Activated CD8-positive, alpha-beta memory T cell treated with anti-CD3 and anti-CD28 coated beads, Interleukin-2, amount 10 ng/mL, durations not matched to agents 7 days and 5 days (primary cell): ENCODE measurements at places on chromosomes 11 and 22. TPM values are rescaled to one million over a fixed set of nuclear protein-coding genes. Genes with fewer than 3 reads are reported as not detected.
A peak's percentile ranks its signal among the peaks of the same experiment; 100 is the strongest.

Gene TMEM121B
- total RNA-seq: not detected

Gene SCO2
- total RNA-seq: 9.1 TPM

Gene STK33
- 1.4 TPM for total RNA-seq

Gene OR52I2
- total RNA-seq: not detected

Gene C11orf16
- total RNA-seq: not detected

Gene RBMXL2
- total RNA-seq: not detected

Gene MUC15
- total RNA-seq: not detected

Gene SOX10
- not detected for total RNA-seq

Gene SNX32
- total RNA-seq: 1.7 TPM

DNA sequence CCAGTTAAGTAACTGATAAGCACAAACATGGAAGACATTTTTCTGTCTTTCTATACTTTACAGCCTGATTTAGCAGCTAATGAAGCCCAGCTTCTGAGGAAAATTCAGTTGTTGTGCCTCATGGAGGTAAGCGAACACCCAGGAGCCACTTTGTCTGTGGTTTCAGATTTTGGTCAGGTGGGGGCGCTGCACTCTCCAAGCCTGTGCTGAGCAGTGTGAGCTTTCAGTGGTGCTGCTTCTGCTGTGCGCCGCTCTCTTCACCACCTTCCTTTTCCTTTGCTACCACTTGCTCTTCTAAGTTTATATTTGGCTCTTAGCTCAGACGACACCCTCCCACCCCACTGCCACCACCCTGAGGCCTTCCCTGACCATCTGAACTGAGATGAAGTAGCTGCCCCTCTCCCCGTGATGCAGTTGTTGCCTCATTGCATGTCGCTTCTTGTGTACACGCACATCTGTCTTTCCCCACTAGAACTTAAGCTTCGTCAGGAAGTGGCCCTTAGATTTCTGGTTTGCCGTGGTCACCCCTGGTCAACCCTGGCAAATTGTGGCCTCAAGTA lies 14.0 kb downstream of the PSMD13 start:
- H3K27ac ChIP-seq: peak overlapping the region; percentile 49
- H3K36me3 ChIP-seq: peaks cover 48% of the 10 kb centered on the region
- H3K27me3 ChIP-seq: no peaks in the 10 kb centered on the region
- peak; percentile 83 for DNase-seq
- H3K4me3 ChIP-seq: no peak overlapping the region

GRCh38 chr22:31917227-31917921 lies 27.0 kb upstream of the YWHAH start:
- peak; percentile 59 for DNase-seq
- H3K36me3 ChIP-seq: no peaks in the 10 kb centered on the region
- peaks cover 18% of the 10 kb centered on the region for H3K4me1 ChIP-seq
- H3K27ac ChIP-seq: peak overlapping the region; percentile 66

- no peak overlapping the region for H3K4me3 ChIP-seq
- no peak for DNase-seq
- no peaks in the 10 kb centered on the region for H3K4me1 ChIP-seq
- peaks cover 5% of the 10 kb centered on the region for H3K27me3 ChIP-seq
Measured at GRCh38 chr11:112470355-112470754, 209.7 kb upstream of the PLET1 start.

- no peaks in the 10 kb centered on the region for H3K36me3 ChIP-seq
- H3K27me3 ChIP-seq: no peaks in the 10 kb centered on the region
- no peak for DNase-seq
- H3K4me1 ChIP-seq: peaks cover 15% of the 10 kb centered on the region
- no peak overlapping the region for H3K4me3 ChIP-seq
- H3K27ac ChIP-seq: no peak overlapping the region
Measured at GRCh38 chr22:17272511-17272991, 53.3 kb upstream of the ADA2 start.

- peaks cover 48% of the 10 kb centered on the region for H3K4me1 ChIP-seq
- H3K4me3 ChIP-seq: peak overlapping the region; percentile 99
- H3K27ac ChIP-seq: peak overlapping the region; percentile 98
- H3K27me3 ChIP-seq: no peaks in the 10 kb centered on the region
- DNase-seq: no peak
Measured at GRCh38 chr11:62806611-62807121, 1.4 kb upstream of the NXF1 start.

DNA sequence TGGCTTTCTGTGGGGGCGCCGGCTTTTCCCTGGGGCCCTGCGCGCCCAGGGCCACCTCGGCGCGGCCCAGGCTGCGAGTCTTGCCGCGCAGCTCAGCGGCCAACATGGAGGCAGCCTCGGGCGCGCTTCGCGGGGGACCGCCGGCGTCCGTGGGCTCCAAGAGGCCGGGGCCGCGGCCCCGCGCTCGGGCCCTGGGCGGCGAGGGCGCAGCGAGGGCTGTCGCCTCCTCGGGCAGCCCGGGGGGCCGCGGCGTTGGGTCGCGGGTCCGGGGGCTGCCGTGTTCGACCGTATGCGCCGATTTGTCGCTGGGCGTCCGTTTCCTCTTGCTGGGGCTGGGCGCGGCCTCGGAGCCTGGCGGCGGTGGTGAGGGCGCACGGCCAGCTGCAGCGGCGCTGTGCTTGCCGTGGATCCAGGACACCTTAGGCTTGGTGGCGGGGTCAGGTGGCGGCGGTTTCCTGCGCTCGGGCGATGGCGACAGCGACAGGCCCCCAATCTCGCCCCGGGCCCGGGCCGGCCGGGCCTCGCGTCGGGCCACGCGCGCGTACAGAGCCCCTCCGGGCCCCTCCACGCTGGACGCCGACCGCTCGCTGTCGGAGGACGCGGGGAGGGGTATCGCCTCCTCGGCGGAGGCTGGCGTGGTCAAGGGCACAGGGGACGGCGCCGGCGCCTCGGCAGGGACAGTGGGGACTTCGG lies 11.9 kb downstream of the SCARF2 start:
- no peaks in the 10 kb centered on the region for H3K36me3 ChIP-seq
- peaks cover 16% of the 10 kb centered on the region for H3K4me1 ChIP-seq
- no peak overlapping the region for H3K27ac ChIP-seq
- peaks cover 37% of the 10 kb centered on the region for H3K27me3 ChIP-seq
- H3K4me3 ChIP-seq: no peak overlapping the region

- H3K27me3 ChIP-seq: no peaks in the 10 kb centered on the region
- no peak overlapping the region for H3K4me3 ChIP-seq
- H3K4me1 ChIP-seq: peaks cover 5% of the 10 kb centered on the region
- DNase-seq: no peak
- H3K36me3 ChIP-seq: no peaks in the 10 kb centered on the region
- H3K27ac ChIP-seq: no peak overlapping the region
Measured at GRCh38 chr11:105000167-105000566, 22.8 kb downstream of the CASP5 start.

DNA sequence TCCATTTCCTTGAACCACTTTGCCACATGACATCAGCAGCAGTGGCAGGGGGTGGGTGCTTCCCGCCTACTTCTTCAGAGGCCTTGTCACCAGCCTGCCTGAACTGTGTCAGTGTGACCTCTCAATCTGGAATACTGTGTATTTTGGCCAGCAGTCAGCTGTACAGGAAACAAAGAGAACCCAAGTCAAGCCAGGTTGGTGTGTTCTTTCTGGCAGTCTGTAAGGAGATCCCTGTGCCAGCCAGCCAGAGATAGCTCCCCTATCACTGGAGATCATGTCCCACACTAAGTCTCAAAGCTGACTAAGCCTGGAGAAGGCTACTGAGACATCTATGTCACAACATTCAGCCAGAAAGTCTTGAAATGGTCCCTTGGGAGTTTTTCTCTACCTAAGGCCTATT lies 142.1 kb downstream of the TRPC6 start:
- DNase-seq: no peak
- H3K4me3 ChIP-seq: no peak overlapping the region
- no peaks in the 10 kb centered on the region for H3K27me3 ChIP-seq
- H3K4me1 ChIP-seq: no peaks in the 10 kb centered on the region
- no peak overlapping the region for H3K27ac ChIP-seq

GRCh38 chr11:21893565-21893867 lies 299.4 kb upstream of the ANO5 start:
- no peak overlapping the region for H3K27ac ChIP-seq
- no peaks in the 10 kb centered on the region for H3K27me3 ChIP-seq
- no peak overlapping the region for H3K4me3 ChIP-seq
- no peak for DNase-seq

- H3K27ac ChIP-seq: no peak overlapping the region
- peaks cover 4% of the 10 kb centered on the region for H3K27me3 ChIP-seq
- no peaks in the 10 kb centered on the region for H3K36me3 ChIP-seq
- no peak overlapping the region for H3K4me3 ChIP-seq
- DNase-seq: no peak
Measured at GRCh38 chr11:45042560-45042959, 91.9 kb upstream of the TP53I11 start.

- H3K4me3 ChIP-seq: no peak overlapping the region
- no peaks in the 10 kb centered on the region for H3K4me1 ChIP-seq
- H3K27me3 ChIP-seq: peaks cover 28% of the 10 kb centered on the region
- no peak overlapping the region for H3K27ac ChIP-seq
- no peaks in the 10 kb centered on the region for H3K36me3 ChIP-seq
- DNase-seq: peak; percentile 40
Measured at GRCh38 chr11:44634401-44635281, 69.2 kb downstream of the CD82 start.

- DNase-seq: peak; percentile 77
- H3K36me3 ChIP-seq: peaks cover 6% of the 10 kb centered on the region
- peaks cover 41% of the 10 kb centered on the region for H3K4me1 ChIP-seq
- H3K4me3 ChIP-seq: peak within 1 kb of the TSS; percentile 98
- peak within 1 kb of the TSS; percentile 98 for H3K27ac ChIP-seq
- H3K27me3 ChIP-seq: no peaks in the 10 kb centered on the region
Measured at GRCh38 chr11:126282736-126283591, at the start of gene TIRAP. Gene TIRAP (plus strand): TSS chr11:126283093. CDS start chr11:126290895, 7,802 bp downstream.

GRCh38 chr11:83908298-83908856 lies 622.2 kb upstream of the CCDC90B start:
- H3K36me3 ChIP-seq: no peaks in the 10 kb centered on the region
- H3K27me3 ChIP-seq: no peaks in the 10 kb centered on the region
- H3K27ac ChIP-seq: no peak overlapping the region
- no peak for DNase-seq
- H3K4me1 ChIP-seq: no peaks in the 10 kb centered on the region

DNA sequence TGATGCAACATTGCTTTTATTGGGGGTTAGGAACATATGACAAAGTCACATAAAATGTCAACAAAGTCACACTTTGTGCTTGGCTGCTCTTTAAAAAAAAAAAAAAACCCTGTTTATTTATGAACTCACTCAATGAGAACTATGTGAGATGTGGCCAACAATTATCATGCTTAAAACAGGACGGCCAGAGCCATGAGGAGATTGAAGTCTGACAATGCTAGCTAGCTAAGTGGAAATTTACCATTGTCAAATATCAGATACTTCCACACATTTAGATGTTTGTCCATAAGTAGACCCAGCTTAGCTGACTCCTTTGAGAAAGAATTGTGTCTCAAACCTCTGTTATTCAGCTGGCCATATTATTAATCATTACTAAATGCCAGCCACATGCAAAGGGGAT lies 26.9 kb downstream of the BLID start:
- H3K4me3 ChIP-seq: no peak overlapping the region
- H3K27ac ChIP-seq: no peak overlapping the region
- no peak for DNase-seq
- H3K36me3 ChIP-seq: no peaks in the 10 kb centered on the region
- H3K4me1 ChIP-seq: no peaks in the 10 kb centered on the region
- H3K27me3 ChIP-seq: no peaks in the 10 kb centered on the region

DNA sequence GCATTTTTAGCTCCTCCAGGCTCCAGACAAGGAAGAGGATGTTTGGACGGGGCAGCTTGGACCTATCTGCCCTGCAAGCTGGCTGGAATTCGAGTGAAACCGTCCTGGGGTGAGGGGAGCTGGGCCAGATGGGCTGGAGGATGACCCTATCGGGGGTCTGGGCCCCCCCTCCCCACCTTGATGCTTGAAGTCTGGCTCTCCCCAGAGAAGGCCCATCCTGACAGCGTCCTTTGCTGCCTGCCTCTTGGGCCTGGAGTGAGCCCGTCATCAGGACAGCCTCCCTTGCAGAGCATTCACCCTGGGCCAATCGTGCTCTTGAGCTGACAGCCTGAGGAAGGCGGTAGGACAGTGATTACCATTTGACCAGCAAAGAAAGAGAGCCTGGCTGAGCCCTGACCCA lies 5.3 kb upstream of the PDGFB start:
- peaks cover 51% of the 10 kb centered on the region for H3K27me3 ChIP-seq
- peaks cover 25% of the 10 kb centered on the region for H3K4me1 ChIP-seq
- H3K27ac ChIP-seq: no peak overlapping the region
- no peak overlapping the region for H3K4me3 ChIP-seq
- no peaks in the 10 kb centered on the region for H3K36me3 ChIP-seq

GRCh38 chr11:18650859-18651557 lies 16.9 kb upstream of the SPTY2D1 start:
- peak overlapping the region; percentile 65 for H3K27ac ChIP-seq
- peak; percentile 67 for DNase-seq
- H3K4me3 ChIP-seq: no peak overlapping the region
- H3K27me3 ChIP-seq: no peaks in the 10 kb centered on the region
- peaks cover 12% of the 10 kb centered on the region for H3K4me1 ChIP-seq

DNA sequence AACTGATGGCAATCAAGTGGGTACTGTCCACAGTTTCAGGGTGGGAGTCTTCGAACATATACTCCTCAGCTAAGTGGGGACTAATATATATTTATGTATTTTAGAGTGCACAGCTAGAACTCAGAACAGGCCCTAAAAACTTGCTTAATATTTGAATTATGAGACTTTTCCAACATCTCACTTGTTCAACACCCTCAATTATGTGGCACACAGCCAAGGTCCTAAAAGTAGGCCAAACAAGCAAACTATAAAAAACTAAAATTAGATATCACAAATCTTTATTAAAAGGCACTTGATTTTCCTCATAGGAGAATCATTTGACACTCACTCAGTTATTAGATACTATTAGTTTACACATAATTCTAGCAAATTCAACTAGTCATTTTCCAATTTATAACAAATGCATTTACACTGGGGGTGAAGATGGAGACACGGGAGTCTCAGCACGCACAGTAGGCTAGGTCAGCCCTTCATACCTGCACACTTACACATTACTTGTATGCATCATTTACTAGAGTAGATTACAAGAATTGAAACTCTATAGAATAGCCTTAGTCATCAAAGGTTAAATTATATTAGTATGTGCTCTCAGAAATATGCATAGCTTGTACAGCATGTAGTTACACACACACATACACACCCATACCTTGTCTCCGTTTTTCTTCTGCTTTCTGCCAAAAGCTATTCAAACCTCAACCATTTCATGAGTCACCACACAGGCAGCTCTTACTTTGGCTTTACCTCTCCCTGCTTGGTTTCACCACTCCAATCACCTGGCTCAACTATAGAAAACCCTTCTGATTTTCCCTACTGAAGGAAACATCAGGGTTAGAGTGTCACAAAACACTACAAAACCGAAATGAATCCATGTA lies 171.5 kb downstream of the SBF2 start:
- no peak for DNase-seq
- no peak overlapping the region for H3K27ac ChIP-seq
- no peak overlapping the region for H3K4me3 ChIP-seq
- no peaks in the 10 kb centered on the region for H3K27me3 ChIP-seq
- peaks cover 3% of the 10 kb centered on the region for H3K4me1 ChIP-seq

GRCh38 chr22:42313804-42314581 lies 43.5 kb upstream of the TCF20 start:
- H3K36me3 ChIP-seq: no peaks in the 10 kb centered on the region
- no peaks in the 10 kb centered on the region for H3K27me3 ChIP-seq
- H3K4me1 ChIP-seq: peaks cover 13% of the 10 kb centered on the region
